ENCODE measurements at places on chromosomes 7 and 10.

DNA sequence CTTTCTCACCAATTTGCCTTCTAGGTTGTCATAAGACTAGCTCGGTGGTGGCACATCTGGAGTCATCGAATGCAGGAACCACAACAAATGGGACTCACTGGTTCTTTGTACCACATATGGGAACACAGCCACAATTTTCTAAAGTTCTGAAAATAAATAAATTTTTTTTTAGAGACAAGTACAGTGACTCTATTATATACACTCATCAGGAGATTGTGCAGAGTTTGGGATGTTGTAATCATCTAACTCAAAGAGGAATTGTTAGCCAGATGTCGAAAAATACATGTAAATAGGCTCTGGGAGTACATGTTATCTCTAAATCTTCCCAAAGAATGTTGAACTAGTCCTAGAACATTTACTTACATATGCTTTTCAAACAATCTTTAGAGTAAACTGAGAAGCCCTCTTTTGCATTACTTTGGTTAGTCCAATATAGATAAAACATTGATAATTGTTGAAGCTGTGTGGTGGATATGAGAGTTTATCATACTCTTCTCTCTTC, 19.6 kb upstream of the SEPTIN7 start:
- ATAC-seq = no peak

GRCh38 chr7:142914121-142914520, 19.4 kb downstream of the TRPV5 start:
- no peak for ATAC-seq

DNA sequence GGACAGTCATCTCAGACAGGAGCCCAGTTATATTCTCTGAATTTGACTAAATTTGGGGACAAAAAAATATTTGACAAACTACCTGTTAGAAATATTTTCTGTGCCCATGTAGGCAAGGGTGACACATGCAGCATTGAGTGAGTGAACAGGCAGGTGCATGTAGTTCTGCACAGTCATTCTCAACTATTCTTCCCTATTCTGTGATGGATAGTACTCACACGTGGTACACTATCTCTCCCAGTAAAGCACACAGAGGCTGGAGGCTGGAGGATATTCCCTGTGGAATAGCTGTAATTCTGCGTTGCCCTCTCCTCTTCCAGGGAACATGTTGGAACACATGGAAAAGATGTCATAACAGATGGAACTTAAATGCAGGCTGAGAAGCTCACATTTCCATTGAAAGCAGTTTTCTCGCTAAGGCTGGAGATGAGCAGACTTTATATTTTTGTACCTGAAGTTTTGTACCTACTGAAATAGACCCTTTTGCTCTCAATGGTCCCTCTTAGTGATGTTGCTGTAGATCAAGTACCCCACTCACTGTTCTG, 75.0 kb downstream of the GPR141 start:
- no peak for ATAC-seq

DNA sequence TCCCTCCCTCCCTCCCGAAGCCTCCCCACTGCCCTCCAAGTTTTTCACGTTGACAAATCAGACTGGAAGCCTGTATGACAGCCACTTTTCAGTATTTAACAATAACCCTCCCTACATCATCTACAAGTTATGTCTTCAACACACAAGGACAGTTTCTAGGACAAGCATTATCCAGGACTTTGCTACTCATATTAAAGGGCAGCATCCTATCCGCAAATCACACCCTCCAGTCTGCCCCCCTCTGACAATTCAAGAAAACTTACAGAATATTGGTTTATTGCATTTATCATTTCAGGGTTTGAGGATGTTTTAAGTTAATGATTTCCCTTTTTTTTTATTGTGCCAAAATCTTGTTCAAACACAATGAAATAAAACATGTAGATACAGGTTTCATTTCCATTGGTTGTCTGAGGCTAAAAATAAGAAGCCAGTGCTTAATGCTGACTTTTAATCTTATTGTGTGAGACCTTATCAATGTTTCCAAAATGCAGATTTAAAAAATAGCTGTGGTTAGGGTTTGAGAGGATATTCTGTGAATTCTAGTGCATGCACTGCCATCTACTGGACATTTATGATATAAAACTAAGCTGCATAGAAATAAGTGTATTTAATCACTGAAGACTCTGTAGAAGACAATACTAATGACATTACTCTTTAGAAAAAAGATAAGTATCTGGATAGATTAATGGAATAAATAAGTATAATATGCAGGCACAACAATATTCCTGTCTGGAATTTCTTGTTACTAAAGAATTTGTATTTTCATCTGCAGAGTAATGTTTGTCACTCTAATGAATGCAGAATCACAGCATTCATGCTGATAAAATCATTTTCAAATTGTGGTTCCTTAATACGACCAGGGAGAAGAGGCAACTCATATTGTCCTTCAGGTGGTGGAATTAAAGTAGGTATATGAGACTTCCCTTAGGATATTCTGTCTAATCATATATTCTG, 64.1 kb downstream of the CAV1 start:
- peak; percentile 64 for ATAC-seq

- no peak for ATAC-seq
These were observed 307.6 kb downstream of the GRID1 start for GRCh38 chr10:86058964-86059363.

DNA sequence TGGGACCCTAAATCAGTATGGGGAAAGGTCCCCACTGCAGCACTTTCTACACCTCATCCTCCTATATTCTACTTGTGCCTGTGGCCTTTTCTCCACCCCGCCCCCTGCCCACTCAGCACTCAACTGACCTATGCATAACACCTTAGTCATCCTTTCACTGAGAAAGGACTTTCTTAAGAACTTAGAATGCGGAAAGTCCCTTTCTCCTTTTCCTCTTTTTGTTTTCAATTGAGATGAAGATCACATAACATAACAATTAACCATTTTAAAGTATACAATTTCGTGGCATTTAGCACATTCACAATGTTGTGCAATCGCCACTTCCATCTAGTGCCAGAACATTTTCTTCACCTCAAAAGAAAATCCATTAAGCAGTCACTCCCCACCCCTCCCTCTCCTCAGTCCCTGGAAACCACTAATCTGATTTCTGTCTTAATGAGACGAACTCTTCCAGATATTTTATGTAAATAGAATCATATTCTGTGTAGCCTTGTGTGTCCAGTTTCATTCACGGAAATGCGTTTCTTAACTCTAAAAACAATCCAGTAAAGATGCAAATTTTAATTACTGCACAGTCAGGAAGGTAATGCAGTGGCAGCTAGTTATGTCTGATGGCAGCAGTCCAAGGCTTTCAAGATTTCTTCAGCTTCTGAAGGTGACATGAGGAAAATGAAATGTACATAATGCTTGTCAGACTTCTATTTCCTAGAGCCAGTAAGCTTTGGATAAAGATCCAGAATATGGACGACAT, 41.7 kb downstream of the FAS start:
- peak; percentile 77 for ATAC-seq

DNA sequence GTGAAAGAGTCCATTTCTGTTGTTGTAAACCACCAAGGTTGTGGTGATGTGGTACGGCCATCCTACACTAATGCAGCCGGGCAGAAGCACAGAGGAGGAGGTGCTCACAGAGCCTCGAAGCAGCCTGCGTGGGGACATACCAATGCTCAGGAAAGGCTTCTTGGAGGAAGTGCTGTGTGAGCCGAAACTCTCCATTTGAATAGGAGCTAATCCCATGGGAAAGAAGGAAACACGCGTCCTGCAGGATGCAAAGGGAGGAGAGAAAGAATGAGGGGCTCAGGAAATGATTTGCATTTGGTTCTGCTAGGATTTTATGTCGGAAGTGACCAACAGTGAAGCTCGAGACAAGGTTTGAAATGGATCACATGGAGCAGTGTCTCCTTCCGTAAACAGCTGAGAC, 477.9 kb upstream of the ANKRD30A start:
- no peak for ATAC-seq

- ATAC-seq = peak; percentile 32
These were observed 307.7 kb downstream of the BICC1 start for GRCh38 chr10:58820386-58820785.

- no peak for ATAC-seq
These were observed 365.9 kb downstream of the REEP3 start for GRCh38 chr10:63887023-63887589.

GRCh38 chr10:8539056-8539455, 484.6 kb downstream of the GATA3 start:
- no peak for ATAC-seq

DNA sequence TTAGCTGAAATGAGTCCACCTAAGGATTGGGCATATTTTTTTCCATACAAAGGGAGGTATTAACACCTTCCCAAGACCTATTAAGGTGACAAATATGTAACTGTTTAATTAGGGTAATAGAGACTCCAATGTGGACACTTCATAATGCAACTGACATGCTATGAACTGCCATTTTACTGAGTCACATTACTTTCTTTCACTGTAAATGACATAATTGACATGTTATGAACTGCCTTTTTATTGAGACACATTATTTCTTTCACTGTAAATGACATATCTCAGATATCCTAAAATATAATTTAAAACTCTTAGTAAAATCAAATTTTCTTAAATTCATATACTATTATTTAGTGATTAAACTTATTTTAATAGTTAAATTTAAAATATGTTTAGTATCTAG, 528.8 kb upstream of the PCDH15 start:
- ATAC-seq = no peak

DNA sequence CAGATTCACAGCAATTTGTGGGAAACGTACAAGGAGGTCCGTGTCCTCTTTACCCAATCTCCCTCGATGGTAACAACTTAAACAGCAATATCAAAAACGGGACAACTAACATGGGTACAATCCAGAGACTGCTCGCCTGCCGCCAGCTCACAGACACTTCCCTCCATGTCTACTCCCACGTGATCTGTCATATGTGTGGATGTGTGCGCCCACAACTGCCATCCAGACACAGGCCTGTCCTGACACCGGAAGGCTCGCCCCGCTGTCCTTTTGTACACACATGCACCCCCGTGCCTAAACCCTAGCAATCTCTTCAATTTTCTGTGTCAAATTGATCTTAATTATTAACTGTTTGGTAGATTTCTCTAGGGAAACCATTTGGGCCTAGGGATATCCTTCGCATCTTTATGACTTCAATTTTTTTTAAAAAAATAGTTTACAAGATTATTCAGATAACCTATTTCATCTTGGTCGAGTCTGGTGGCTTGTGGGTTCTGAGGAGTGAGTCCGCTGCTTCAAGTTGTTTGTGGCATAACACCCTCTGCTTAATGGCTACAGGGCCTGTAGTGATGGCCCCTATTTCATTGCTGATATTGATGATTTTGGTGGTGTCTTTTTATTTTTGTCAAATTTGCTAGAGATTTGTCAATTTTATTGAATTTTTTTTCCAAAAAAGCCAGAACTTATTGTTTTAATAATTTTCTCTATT, 260.6 kb downstream of the MAD1L1 start:
- no peak for ATAC-seq

- no peak for ATAC-seq
These were observed 177.4 kb downstream of the ELFN1 start for GRCh38 chr7:1847260-1848001.

DNA sequence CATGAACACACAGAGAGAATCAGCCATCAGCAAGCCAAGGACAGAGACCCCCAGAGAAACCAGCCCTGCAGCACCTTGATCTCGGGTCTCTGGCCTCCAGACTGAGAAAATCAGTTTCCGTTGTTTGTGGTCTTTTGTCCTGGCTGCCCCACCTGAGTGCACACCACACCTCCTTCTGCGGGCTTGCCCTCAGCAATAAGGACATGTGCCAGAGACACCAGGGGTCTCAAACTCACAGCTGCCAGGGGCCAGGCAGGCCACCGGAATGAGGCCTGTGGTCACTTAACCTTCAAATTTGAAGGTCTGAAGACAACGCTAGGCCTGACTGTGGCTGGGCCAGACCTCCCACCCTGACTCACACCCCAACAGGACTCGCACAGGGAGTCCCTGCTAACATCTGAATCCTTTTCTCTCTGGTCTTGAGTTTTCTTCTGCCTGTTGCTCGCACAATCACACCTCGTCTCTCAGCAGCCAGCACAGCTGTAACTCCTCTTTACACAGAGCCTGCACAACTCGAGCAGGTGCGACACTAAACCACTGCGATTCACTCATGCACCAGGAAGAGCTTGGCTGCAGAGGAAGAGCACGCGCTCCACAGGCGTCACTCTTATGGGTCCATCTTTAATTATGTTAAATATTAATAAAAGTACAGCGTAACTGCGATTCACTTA, 86.2 kb downstream of the CHST15 start:
- no peak for ATAC-seq
